ENCODE measurements at places on chromosomes 3 and 15. TPM values are rescaled to one million over a fixed set of nuclear protein-coding genes. Genes with fewer than 3 reads are reported as not detected.

Gene H1-8
- not detected for polyA plus RNA-seq

Gene GOLGA6L10
- polyA plus RNA-seq, result not detected

Gene CA12
- polyA plus RNA-seq, result not detected

Gene CFAP100
- polyA plus RNA-seq, result not detected

Gene TM4SF4
- not detected for polyA plus RNA-seq

Gene PCLAF
- polyA plus RNA-seq, result 9.1 TPM

Gene KBTBD8
- polyA plus RNA-seq, result 2.4 TPM

Gene CPNE9
- not detected for polyA plus RNA-seq

Gene CKMT1B
- not detected for polyA plus RNA-seq

Gene PGBD4
- 2.6 TPM for polyA plus RNA-seq

Gene NDUFB4
- 294 TPM for polyA plus RNA-seq

Gene IL20RB
- 0.61 TPM for polyA plus RNA-seq

Gene C3orf18
- 7.4 TPM for polyA plus RNA-seq

Gene OCA2
- polyA plus RNA-seq, result not detected

Gene LRRC58
- polyA plus RNA-seq, result 9.4 TPM

Gene CLEC3B
- not detected for polyA plus RNA-seq

Gene CHL1
- not detected for polyA plus RNA-seq

Gene VPS39
- 29.2 TPM for polyA plus RNA-seq

Gene GABPB1
- polyA plus RNA-seq, result 29.9 TPM

Gene MINAR1
- polyA plus RNA-seq, result not detected

Gene RHOV
- not detected for polyA plus RNA-seq
